ENCODE measurements at places on chromosomes 3 and 15. TPM values are rescaled to one million over a fixed set of nuclear protein-coding genes. Genes with fewer than 3 reads are reported as not detected.

SLC24A5 gene
- total RNA-seq, result not detected

PRSS50 gene
- not detected for total RNA-seq

C3orf80 gene
- 0.96 TPM for total RNA-seq

CCDC54 gene
- not detected for total RNA-seq

MKRN2OS gene
- not detected for total RNA-seq

Measured in A549 treated with dexamethasone at 1 μM for 4 hours (cell line).